ENCODE measurements at places on chromosomes 4 and X.

- DNase-seq: peak; percentile 93
These were observed at the start of gene RFC1 for GRCh38 chr4:39365830-39366771. TSS of gene RFC1 (minus strand) at chr4:39366362. CDS start at chr4:39366241, 121 bp downstream.

- DNase-seq: no peak
These were observed 10.2 kb upstream of the GPKOW start for GRCh38 chrX:49133759-49134158.

DNA sequence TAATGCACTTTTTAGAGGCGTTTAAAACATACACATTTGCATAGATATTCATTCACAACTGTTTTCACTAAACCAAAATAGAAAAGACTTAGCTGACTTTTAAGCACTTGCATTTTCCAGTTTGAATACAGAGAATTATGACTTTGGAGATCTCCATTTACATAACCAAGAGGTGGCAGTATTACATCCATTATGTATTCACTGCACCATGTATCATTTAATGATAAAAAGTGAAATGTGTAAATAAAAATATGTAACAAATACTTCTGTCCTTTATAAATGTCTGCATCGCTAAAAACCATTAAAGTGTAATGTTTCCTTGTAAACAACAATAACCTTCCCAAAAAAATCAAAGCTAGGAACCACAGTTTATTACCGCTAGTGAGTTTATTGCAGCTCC is 413.2 kb downstream of the FGF13 start:
- DNase-seq: peak; percentile 5

DNA sequence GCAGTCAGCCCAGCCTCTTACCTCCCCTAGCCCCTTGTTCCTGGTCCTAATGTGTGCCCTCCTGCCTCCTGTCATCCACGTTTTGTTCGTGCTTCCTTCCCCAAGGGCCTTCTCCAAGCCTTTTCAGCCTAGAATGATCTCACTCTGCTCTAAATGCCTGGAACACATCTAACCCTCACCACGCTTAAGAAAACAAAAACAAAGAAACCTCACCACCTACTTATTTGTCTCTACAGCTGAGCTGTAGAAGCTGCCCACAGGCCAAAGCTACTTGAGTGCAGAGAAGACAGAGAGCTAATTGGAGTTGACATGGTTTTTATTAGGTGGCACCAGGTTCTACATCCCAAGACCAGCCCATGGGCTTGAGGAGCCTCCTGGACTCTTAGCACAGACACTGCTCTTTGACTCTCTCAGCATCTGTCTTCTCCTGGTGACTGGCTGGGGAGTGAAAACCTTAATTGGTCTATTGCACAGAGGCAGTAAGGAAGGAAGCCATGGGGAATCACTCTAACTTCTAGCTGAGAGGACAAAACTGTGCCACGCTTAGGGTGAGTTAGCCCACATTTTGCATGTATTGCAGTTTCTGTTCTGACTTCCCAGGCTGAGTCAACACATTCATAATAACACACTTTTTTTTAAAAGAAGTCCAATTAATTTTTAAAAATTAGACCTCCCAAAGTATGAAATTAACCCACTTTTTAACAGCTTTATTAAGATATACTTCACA is 52.3 kb upstream of the PDK3 start:
- DNase-seq: no peak

DNA sequence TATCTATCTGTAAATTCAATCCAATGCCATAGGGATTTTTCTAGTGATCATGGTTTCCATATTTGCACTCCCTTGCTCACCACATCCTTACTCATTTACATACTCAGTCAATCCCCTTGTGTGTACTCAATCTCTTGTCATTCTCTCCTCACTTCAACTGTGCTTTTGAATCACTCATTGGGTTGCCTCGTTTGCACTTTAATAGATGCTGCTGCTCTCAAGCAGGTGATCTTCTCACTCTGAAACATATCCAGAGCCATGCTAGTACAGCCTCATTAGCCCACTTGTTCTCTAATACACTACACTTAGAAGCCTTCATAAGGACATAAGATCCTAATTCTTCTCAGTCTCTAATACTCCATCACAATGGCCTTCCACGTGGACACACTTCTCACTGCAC is 507.9 kb downstream of the TECRL start:
- DNase-seq: no peak

- DNase-seq: no peak
These were observed 820 bp upstream of the MAB21L2 start for GRCh38 chr4:150581056-150581605.

GRCh38 chrX:96707804-96708203 is 23.2 kb downstream of the DIAPH2 start:
- no peak for DNase-seq

DNA sequence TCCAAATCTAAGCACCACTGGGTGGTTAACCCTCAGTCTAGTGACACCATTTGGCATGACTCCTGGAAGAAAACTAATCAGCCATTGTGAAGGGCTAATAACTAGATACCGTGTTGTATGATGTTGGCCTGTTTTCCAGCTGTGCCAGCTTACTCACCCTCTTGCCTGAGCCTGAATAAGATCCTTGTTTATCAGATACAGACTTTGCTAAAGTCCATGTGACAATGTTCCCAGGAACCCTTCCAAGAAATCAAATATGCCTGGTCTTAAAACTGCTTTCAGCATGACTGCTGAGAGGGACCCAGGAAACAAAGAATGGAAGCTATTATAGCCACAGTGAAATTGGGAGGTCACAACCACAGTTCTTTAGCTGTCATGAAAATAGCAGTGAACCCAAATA is 640.8 kb upstream of the INTU start:
- DNase-seq: peak; percentile 14

DNA sequence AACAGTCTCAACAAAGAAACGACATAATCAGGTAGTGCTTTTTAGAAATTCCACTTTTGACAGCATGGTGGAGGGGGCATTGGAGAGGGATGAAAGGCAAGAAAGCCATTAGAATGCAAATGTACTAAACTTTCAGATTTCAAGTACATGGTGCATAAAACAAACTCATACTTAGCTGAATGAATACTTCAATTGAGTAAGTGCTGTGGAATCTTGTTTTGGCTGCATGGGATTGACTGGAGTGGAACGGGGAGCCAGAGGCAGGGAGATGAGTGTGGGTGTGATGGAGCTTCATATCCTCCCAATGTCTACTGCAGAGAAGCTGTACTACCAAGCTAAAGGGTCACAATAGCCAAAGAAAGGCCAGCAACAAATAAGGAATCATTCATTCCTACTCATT is 52.4 kb downstream of the USP46 start:
- DNase-seq: no peak

DNA sequence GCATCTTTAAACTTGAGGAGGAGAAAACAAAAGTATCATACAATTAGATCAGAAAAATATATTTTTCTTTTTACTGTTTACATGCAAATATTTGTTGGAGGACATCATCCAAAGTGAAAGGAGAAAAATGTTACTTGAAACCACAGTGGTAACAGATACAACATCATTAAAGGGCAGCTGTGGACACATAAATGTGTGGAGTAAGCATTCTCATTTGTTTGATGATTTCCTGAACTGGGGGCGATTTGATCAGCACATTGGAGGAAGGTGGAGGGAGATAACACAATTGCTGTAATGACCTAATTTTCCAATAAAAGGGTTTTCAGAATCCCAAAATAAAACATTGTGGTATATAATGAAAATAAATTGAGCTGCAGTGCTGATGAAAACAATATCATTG is 314.5 kb upstream of the HS3ST1 start:
- no peak for DNase-seq

DNA sequence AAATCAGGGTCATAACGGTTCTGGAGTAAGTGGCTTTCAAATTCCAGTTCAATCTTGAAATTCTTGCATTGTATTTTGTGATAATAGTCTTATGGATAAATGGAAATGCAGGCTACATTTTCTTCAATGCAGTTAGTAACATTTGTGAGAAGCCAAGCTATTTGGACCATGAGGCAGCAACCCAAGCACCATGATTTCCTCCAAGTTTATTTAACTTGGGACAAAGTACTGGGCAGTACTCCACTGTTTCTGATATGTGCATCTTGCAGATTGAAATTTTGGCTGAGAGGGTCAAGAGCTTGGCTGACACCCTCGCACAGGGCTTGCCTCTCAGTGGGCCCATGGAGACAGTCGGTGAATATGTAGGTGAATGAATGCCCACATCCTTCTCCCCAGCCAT is 39.9 kb downstream of the CNGA2 start:
- DNase-seq: no peak

DNA sequence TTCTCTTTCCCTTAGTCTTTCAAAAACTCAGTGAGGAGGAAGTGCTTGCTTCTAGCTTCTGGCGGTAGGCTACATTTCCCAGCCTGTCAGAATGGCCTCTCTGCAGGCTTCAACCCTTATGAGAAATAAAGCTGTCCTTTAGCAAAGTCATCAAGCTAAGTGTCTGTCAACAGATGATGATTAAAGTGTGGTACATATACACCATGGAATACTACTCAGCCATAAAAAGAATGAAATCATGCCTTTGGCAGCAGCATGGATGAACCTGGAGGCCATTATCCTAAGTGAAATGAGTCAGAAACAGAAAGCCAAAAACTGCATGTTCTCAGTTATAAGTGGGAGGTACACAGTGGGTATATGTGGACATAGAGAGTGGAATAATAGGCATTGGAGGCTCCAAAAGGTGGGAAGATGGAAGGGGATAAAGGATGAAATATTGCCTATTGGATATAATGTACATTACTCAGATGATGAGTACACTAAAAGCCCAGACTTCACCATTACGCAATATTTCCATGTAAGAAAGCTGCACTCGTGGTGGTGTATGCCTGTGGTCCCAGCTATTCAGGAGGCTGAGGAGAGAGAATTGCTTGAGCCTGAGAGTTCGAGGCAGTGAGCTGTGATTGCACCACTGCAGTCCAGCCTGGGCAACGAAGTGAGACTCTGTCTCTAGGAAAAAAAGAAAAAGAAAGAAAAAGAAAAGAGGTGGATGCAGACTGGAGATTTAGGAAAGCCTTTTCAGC is 7.9 kb downstream of the TRIM2 start:
- no peak for DNase-seq

DNA sequence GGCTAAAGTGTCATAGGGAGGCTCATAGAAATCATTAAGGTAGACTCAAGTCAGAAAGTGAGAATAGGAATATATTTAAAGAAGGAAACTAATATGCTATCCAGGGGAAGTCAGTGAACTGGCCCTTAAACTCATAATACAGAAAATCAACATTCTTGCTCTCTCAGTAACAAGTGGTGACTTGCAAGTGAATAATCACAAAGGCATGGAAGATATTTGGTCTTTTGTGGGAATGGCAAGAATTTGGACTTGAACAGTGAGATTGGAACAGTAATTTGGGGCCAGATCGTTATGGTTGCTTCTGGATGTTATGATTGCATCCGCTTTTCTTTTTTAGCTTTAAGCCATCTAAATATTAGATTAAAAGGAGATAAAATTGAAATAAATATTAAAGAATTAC is 103.8 kb downstream of the TBC1D19 start:
- DNase-seq: no peak

- no peak for DNase-seq
These were observed 36.6 kb downstream of the SYTL4 start for GRCh38 chrX:100695302-100695701.

DNA sequence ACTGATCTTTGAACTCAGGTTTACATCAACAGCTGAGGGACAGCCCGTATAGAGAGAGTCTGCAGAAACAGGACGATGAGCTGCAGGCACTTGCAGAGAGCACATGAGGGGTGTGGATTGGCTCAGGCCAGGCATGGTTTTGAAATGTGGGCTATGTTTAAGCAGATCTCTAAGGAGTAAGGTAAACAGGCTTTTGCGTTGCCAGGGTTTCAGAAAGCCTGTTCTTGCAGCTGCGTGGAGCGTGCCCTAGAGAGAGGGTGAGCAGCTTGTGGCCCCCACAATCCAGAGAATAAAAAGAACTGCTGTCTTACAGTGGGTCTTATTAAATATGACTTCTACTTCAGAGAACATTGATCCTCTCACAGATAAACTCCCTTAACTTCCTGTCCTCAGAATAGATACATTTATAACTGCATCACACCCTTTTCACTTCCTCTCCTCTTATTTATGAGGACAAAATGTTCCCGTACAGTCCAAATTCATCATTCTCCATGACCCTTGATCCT is 64.1 kb downstream of the TMA16 start:
- DNase-seq: no peak

DNA sequence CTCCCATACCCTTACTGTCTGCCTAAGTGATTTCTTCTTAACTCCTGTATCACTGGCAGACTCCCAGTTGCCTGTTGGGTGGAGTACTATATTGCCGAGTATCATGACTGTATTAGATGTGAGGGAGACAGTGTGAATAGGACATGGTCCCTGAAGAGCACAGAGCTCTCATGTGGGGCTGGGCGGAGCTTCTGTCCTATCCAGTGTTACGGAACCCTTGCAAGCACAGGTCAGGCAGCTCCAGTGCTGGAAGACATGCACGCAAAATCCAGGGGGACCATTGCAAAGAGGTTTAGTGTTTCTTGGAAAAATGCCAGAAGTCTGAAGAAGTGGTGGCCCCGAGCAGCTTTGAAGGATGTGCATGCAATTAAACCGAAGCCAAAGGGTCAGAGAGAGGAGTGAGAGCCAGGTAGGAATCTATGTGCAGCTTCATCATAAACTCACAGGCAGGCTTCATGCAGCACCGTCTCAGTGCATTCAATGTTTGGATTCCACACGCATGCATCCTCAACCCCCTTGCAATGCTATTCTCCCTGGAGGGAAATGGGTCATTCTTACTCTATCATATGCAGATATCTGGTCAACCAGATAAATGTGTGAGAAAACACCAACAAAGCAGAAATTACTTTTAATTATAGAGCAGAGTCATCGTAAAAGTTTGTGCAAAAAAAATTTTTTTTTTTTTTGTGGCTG is 49.7 kb upstream of the DHRSX start:
- no peak for DNase-seq

DNA sequence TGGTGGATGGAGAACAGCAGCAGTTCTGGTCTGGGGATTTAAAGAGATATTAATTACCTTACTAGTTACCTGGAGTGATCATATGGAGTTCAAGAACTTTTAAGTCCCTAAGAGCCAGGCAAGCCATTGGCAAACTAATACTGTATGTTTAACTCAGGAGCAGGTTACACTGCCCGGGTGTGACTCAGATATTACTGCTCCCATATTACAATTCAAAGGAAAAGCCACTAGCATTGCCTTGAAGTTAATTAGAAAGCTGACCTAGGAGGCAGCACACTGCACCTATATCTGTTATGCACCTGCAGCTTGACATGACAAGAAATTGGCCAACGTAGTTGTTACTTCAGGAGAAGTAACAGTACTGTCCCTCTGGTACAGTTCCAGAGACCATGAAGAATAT is 47.2 kb downstream of the GRK4 start:
- no peak for DNase-seq

GRCh38 chrX:15882704-15883539 is 28.3 kb upstream of the AP1S2 start:
- DNase-seq: peak; percentile 14

GRCh38 chrX:32867781-32868523 is 343.4 kb downstream of the DMD start:
- DNase-seq: no peak

GRCh38 chr4:2336659-2337058 is 74.8 kb upstream of the MXD4 start:
- DNase-seq: no peak

DNA sequence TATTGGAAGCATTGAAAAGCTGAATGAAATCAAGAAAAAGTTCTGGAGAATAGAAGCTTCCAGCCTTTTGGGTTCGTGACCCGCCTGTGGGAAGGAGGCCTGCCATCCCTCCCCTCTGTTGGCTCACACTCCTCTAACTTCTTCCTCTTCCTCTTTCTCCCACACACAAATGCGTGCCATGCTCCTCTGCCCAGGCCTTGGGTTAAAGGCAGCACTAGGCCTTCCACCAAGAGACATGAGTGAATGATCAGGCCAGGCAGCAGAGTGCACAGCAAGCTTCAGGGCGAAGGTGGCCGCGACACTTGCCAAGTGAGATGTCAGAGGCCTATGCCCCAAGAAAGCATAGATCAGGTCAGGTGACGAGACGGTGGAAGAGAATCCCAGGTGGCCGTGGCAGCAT is 38.4 kb downstream of the FAM193A start:
- DNase-seq: no peak

Measured in SJCRH30 (cell line).